Heart right ventricle (tissue), 16 donors: ENCODE measurements at places on chromosomes 13 and 19. TPM values are rescaled to one million over a fixed set of nuclear protein-coding genes. Genes with fewer than 3 reads are reported as not detected.

AMER2 gene
- not detected for total RNA-seq

RBM42 gene
- 50.3 TPM for total RNA-seq

C5AR1 gene
- total RNA-seq: 9.8 TPM

NUDT19 gene
- 18.6 TPM for total RNA-seq

CLEC17A gene
- total RNA-seq: not detected

EBI3 gene
- total RNA-seq: 0.49 TPM

KANK3 gene
- 19.6 TPM for total RNA-seq

ATP5F1D gene
- 549 TPM for total RNA-seq

C13orf42 gene
- total RNA-seq: not detected
